ENCODE measurements at places on chromosomes 13 and 19. TPM values are rescaled to one million over a fixed set of nuclear protein-coding genes. Genes with fewer than 3 reads are reported as not detected.

DNA sequence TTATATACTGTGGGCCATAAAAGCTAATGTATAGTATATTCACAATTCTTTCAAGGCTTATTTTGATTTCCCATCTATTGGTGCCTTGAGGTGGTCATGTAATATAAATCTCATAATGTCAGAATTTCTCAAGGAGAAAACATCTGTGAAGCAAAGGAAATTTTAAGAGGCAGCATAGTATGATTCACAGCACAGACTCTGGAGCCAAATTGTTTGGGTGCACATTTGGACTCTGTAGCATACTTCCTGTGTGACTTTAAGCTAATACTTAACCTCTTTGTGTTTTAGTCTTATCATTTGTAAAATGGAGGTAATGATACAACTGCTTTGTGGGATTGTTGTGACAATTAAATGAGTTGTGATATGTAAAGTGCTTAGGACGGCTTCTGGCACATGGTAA, 67.6 kb downstream of the PIBF1 start:
- no peak overlapping the region for H3K4me3 ChIP-seq
- H3K27ac ChIP-seq, result no peak overlapping the region
- peaks cover under 1% of the 10 kb centered on the region for H3K36me3 ChIP-seq

- no peak for DNase-seq
- H3K4me3 ChIP-seq, result no peak overlapping the region
- no peaks in the 10 kb centered on the region for H3K27me3 ChIP-seq
- H3K4me1 ChIP-seq, result peaks cover 3% of the 10 kb centered on the region
Observed at GRCh38 chr13:35561540-35561939, 85.1 kb upstream of the MAB21L1 start.

- H3K4me1 ChIP-seq, result peaks cover 11% of the 10 kb centered on the region
- no peak for DNase-seq
- no peak overlapping the region for H3K4me3 ChIP-seq
- H3K36me3 ChIP-seq, result no peaks in the 10 kb centered on the region
Observed at GRCh38 chr19:38977445-38978325, 2.1 kb upstream of the FBXO17 start.

- DNase-seq, result no peak
- no peak overlapping the region for H3K4me3 ChIP-seq
- no peaks in the 10 kb centered on the region for H3K36me3 ChIP-seq
- H3K27ac ChIP-seq, result no peak overlapping the region
- H3K4me1 ChIP-seq, result no peaks in the 10 kb centered on the region
Observed at GRCh38 chr13:95540888-95541287, 11.6 kb upstream of the CLDN10 start.

- no peaks in the 10 kb centered on the region for H3K27me3 ChIP-seq
- no peak overlapping the region for H3K27ac ChIP-seq
- DNase-seq, result no peak
- no peaks in the 10 kb centered on the region for H3K4me1 ChIP-seq
Observed at GRCh38 chr13:85582890-85583289, 216.3 kb downstream of the SLITRK6 start.

DNA sequence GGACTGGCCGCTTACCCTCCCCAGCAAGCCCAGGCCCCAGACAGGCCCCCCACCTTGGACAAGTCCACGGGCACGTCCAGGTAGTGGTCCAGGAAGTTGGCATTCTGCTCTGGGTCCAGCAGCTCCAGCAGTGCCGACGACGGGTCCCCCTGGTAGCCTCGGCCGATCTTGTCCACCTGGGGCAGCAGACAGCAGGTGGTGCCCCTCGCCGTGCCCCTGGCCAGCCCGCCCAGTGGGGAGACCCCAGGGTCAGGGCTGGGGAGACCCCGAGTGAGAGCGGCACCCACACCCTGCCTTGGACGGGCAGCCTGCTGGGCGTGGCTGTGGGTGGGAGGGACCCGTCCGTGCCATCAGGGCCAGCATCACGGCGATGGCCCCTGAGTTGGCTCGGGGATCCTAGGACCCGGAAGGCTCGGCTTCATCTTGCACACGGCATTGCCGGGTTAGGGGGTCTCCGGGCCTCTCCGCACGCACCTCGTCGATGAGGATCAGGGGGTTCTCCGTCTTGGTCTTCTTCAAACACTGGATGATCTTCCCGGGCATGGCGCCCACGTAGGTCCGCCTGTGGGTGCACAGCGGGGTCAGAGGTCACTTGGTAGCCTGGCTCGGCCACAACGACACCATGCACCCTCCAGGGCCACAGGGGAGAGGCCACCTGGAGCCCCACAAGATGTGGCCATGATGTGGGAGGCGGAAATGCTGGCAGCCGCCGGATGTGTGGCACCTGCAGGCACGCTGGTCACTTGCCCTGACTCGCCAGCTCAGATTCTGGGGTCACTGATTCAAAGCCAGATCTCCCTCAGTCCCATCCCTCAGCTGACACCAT, 6.3 kb downstream of the RPL36 start:
- no peaks in the 10 kb centered on the region for H3K27me3 ChIP-seq
- H3K27ac ChIP-seq, result peak overlapping the region; percentile 75
- H3K36me3 ChIP-seq, result no peaks in the 10 kb centered on the region
- no peaks in the 10 kb centered on the region for H3K4me1 ChIP-seq
- no peak overlapping the region for H3K4me3 ChIP-seq

- no peaks in the 10 kb centered on the region for H3K36me3 ChIP-seq
- H3K4me3 ChIP-seq, result peak overlapping the region; percentile 69
- H3K27ac ChIP-seq, result no peak overlapping the region
- H3K4me1 ChIP-seq, result peaks cover 4% of the 10 kb centered on the region
Observed at GRCh38 chr19:46493236-46494145, 2.2 kb downstream of the PNMA8B start.

DNA sequence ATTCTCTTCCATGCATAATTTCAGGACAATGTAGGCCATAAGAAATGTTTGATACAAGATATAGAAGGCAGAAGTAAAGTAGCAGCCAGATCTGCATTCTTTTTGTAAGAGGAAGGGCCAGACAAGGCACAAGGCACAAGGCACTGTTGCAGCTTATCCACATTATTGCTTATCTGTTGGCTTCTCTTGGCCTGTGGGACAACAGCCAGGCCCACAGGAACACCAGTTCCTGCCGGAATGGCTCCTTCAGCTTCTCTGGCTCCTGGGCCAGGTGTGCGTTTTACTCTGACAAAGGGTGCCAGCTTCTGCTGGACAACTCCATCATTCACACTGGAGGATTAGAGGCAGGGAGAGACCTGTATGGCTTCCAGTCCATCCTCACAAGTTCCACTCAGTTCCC, 29.2 kb downstream of the GPR180 start:
- no peak for DNase-seq
- H3K4me3 ChIP-seq, result no peak overlapping the region
- H3K36me3 ChIP-seq, result no peaks in the 10 kb centered on the region
- H3K27ac ChIP-seq, result no peak overlapping the region

GRCh38 chr19:55635856-55636440, 4.9 kb upstream of the ZNF580 start:
- DNase-seq, result no peak
- H3K4me3 ChIP-seq, result peak overlapping the region; percentile 98
- peak overlapping the region; percentile 94 for H3K27ac ChIP-seq
- no peaks in the 10 kb centered on the region for H3K36me3 ChIP-seq
- peaks cover 20% of the 10 kb centered on the region for H3K4me1 ChIP-seq

DNA sequence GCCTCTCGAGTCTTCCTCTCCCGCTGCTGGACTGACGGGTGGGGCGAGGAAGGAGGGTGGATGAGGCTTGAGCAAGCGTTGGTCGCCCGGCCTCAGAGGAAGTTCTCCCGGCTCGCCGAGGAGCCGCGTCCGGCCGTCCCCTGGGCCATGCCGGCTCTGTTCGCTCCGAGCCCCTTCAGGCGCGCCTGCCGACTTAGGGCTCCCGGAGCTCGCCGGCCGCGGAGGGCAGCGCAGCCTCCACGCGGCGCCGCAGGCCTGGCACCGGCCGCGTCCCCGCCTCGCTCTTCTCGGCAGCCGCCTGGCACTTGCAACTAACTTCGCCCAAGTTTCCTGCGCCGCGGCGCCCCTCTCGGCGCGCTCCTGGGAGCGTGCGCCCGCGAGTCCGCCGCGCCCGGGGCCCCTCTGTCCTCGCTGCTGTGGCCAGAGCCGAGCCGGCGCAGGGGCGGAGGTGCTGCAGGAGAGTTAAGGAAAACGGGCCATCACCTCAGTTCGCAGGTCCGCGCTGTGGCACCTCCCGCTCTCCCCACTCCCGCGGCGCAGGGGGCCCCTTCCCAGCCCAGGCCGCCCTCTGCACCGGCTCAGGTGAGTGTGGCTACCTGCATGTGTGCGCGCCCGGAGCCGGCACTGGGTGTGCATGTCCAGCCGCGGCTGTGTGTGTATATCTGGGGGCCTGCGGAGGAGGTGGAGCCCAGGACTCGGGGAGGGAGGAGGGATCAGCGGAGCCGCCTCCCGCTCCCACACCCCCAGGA, 641 bp upstream of the SOX21 start:
- peak; percentile 58 for DNase-seq
- H3K4me3 ChIP-seq, result peak overlapping the region; percentile 80
- H3K27me3 ChIP-seq, result peaks cover 24% of the 10 kb centered on the region
- H3K4me1 ChIP-seq, result peaks cover 5% of the 10 kb centered on the region

GRCh38 chr13:96810104-96810503, 184.2 kb downstream of the OXGR1 start:
- H3K36me3 ChIP-seq, result peaks cover 3% of the 10 kb centered on the region
- no peak overlapping the region for H3K27ac ChIP-seq
- no peak for DNase-seq
- peaks cover 3% of the 10 kb centered on the region for H3K27me3 ChIP-seq

- peak overlapping the region; percentile 77 for H3K27ac ChIP-seq
- peak overlapping the region; percentile 91 for H3K4me3 ChIP-seq
- no peaks in the 10 kb centered on the region for H3K27me3 ChIP-seq
- peaks cover 17% of the 10 kb centered on the region for H3K4me1 ChIP-seq
- no peaks in the 10 kb centered on the region for H3K36me3 ChIP-seq
Observed at GRCh38 chr13:36819739-36820090, 693 bp downstream of the RFXAP start.

- no peaks in the 10 kb centered on the region for H3K27me3 ChIP-seq
- no peak for DNase-seq
- no peak overlapping the region for H3K27ac ChIP-seq
- no peaks in the 10 kb centered on the region for H3K4me1 ChIP-seq
Observed at GRCh38 chr13:64223016-64223415, 2807.4 kb upstream of the PCDH20 start.

DNA sequence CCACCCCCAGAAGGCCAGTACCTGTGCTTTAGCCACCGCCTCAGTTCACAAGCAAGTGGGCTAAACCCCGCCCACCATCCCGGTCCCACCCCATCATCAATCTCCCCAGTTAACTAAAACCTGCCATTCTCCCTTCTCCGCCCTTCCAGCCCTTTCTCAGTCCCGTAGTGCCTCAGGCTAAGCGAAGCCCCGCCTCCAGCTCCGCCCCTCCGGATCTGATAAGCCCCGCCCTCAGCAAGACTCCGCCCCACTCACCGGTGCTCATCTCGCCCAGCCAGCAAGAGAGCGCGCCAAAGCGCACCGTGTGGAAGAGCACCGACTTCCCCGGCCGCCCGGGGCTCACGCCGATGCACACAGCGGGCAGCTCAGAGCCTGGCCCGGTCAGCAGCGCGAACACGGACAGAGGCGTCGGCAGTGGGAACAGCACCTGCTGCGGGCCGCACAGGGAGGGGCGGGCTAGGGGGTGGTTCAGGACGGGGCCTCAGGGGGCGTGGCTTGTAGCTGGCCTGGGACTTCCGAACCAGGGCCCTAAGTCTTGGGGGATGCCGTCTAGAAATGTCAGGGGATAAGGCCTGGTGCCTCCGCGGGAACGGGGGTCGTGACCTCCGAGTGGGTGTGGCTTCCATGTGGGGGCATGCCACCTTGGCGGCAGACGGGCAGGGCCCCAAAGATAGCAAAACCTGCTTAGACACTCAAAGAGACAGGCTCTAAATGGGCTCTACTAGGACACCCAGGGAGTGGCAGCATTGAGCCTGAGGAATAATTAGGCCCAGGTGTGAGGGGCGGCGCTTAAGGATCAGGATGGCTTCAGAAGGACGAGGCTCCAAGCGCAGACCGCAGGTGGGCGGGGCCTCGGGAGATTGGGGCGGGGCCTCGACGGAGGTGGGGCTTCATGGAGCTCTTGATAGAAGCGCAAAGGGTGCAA, 21.4 kb downstream of the MAP4K1 start:
- H3K27ac ChIP-seq, result no peak overlapping the region
- H3K4me1 ChIP-seq, result no peaks in the 10 kb centered on the region
- peak overlapping the region; percentile 83 for H3K4me3 ChIP-seq
- peak; percentile 80 for DNase-seq

- H3K4me3 ChIP-seq, result no peak overlapping the region
- no peaks in the 10 kb centered on the region for H3K27me3 ChIP-seq
- H3K4me1 ChIP-seq, result peaks cover 12% of the 10 kb centered on the region
- no peak overlapping the region for H3K27ac ChIP-seq
- no peak for DNase-seq
Observed at GRCh38 chr13:79680485-79680884, 199.5 kb downstream of the NDFIP2 start.

DNA sequence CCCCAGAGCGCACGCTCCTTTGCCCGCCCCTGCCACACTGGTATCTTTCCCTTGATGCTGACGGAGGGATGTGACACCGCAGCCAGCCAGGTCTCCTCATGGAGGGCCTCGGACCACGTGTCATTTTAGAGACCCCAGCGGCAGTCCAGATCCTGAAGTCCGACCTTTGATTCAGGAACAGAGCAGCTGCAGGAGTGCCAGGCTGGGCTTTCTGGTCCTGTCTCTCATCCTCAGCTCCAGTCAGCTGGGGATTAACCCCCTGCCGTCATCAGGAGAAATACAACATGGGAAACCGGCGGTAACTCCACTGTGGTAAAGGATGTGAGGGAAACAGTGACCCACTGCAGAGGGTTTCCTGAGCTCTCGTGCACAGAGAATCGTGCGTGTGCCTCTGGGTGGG, 140.6 kb downstream of the SIPA1L3 start:
- no peak overlapping the region for H3K4me3 ChIP-seq
- peaks cover 1% of the 10 kb centered on the region for H3K36me3 ChIP-seq
- H3K4me1 ChIP-seq, result peaks cover 33% of the 10 kb centered on the region
- DNase-seq, result no peak

DNA sequence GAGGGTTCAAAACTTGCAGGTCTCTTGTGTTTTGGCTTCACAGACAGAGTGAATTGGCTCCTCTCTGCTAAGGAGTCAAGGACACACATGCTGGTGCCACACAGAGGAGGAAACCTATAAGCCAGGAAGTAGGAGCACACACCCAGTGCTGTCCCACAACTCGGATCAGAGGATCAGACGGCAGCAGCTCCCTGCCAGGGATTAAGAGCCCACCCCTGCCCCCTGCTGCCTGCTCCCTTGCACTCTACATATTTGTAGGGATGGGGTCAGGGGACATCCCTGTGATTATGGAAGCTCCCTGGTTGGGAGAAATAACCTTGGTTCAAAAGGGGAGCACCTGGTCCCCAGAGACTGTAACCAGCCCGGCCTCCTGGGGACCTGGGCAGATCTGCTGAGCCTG, 77.5 kb upstream of the CLDN10 start:
- H3K27ac ChIP-seq, result no peak overlapping the region
- H3K27me3 ChIP-seq, result no peaks in the 10 kb centered on the region
- H3K4me3 ChIP-seq, result no peak overlapping the region
- no peaks in the 10 kb centered on the region for H3K36me3 ChIP-seq

Gene RASIP1
- total RNA-seq, result 6.2 TPM

Gene GNA15
- not detected for total RNA-seq

Gene LILRA1
- not detected for total RNA-seq

Gene LILRA2
- not detected for total RNA-seq

Gene PABPC3
- total RNA-seq, result 0.22 TPM

Gene RFPL4A
- total RNA-seq, result not detected

Gene BRME1
- 4.6 TPM for total RNA-seq

Gene IRGC
- total RNA-seq, result not detected

Gene PRDX2
- 671 TPM for total RNA-seq

Gene PIP5K1C
- 169 TPM for total RNA-seq

Gene UNC13A
- total RNA-seq, result 79.7 TPM

Data from glutamatergic neuron (in vitro differentiated cells).